ENCODE measurements at places on chromosomes 12 and 14. TPM values are rescaled to one million over a fixed set of nuclear protein-coding genes. Genes with fewer than 3 reads are reported as not detected.

HCAR1 gene
- 34.0 TPM for total RNA-seq

NRXN3 gene
- total RNA-seq, result 3.5 TPM

HVCN1 gene
- total RNA-seq, result 2.6 TPM

NACA gene
- 1,386 TPM for total RNA-seq

CCDC196 gene
- not detected for total RNA-seq

WNT5B gene
- total RNA-seq, result 11.9 TPM

GRCh38 chr12:25051656-25052195 is 102.8 kb upstream of the BCAT1 start:
- no peak for DNase-seq

DNA sequence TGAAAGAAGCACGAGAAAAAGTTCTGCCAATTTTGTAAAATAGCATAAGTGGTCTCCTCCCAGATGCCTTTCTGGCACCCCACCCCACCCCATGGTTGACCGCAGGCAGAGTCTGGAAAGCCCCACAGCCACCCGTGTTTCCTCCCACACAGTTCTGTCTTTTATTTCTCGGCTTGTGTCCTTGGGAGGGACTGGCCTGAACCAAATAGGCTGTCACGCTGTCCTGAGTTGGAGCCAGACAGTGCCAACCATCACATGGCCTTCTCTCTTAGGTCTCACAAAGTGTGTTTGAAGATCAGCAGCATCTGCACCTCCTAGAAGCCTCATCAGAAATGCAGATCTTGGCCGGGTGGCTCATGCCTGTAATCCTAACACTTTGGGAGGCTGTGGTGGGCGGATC is 10.2 kb upstream of the LTA4H start:
- DNase-seq, result no peak

GRCh38 chr12:112759786-112760185 is 31.8 kb upstream of the RPH3A start:
- no peak for DNase-seq

DNA sequence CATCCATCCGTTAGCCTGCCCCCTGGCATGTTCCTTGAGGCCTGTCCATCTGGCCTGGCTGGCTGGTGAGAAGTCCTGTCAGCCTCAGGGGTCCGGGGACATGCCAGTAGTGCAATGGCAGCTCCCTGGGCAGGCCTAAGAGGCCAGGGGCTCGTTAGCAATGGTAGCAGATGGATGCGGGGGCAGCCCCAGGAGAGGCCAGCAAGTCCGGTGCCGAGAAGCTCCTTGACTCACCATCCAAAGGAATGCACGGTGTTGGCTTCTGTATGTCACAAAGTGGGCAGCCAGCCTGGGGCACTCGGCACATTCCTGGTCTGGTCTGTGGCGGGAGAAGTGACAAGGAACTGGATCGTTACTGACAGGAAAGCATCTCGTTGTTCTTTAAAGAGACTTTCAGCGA is 319.9 kb downstream of the CACNA1C start:
- DNase-seq, result no peak

Measured in breast epithelium (tissue), 4 donors.